ENCODE measurements at places on chromosomes 3 and 15.

- no peak for DNase-seq
These were observed 246.5 kb downstream of the LRRN1 start for GRCh38 chr3:4045756-4046155.

GRCh38 chr3:46102780-46103130 is 75.5 kb upstream of the XCR1 start:
- DNase-seq, result no peak

- DNase-seq, result no peak
These were observed 8.4 kb upstream of the EHD4 start for GRCh38 chr15:41980654-41981323.

GRCh38 chr3:173737167-173737808 is 339.7 kb downstream of the NLGN1 start:
- no peak for DNase-seq

DNA sequence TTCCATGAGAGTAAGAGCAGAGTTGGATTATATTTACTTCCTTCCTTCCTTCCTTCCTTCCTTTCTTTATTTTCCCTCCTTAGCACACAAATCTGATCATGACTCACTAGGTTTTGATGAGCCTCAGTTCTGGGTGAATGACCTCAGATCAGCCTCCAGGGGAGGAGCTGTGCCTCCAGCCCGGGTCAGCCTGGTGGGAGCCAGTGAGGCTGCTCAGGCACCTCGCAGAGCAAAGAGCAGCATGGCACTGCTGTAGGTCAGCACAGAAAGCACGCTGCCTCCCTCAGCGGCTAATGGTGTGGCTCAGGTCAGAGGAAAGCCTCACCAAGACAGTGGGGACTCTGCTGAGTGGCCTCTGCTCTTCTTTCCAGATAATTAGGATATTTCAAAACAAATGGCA is 108.5 kb downstream of the SYNPR start:
- no peak for DNase-seq

- no peak for DNase-seq
These were observed 43.8 kb upstream of the MITF start for GRCh38 chr3:69695443-69695842.

DNA sequence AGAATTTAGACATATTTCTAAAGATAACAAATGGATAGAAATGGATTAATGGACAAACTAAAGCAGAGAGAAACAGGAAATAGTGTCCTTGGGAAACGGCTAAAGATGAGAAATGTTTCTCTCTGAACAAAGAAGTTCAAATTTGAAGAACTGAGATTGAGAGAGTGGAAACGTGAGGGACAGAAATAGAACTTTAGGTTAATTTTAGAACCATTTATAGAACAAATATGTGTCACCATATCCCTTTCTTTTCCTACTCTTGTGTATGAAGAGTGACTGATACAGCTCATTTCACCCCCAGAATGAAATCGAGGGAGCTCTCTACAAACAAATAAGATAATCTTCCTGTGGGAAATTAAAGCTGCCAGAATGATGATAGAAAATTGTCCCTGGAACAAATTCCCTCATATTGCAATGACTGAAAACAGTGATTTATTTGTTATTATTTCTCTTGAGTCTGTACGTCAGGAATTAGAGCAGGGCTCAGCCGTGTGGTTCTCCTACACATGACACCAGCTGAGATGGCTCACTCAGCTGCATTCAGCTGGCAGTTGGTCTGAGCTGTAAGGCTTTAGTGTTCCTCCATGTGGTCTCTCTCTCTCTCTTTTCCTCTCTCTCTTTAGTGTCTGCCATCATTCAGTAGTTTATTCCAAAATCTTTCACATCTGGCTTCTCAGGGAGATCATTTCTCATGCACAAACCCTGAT is 46.6 kb upstream of the ARPP21 start:
- DNase-seq, result no peak

GRCh38 chr3:153414982-153415381 is 253.0 kb downstream of the RAP2B start:
- peak; percentile 19 for DNase-seq

- DNase-seq, result no peak
These were observed 132.3 kb upstream of the ANKRD28 start for GRCh38 chr3:15929944-15930571.

GRCh38 chr15:59099162-59099685 is 5.7 kb upstream of the CCNB2 start:
- no peak for DNase-seq

- no peak for DNase-seq
These were observed 894.7 kb downstream of the OTOL1 start for GRCh38 chr3:162391301-162391700.

DNA sequence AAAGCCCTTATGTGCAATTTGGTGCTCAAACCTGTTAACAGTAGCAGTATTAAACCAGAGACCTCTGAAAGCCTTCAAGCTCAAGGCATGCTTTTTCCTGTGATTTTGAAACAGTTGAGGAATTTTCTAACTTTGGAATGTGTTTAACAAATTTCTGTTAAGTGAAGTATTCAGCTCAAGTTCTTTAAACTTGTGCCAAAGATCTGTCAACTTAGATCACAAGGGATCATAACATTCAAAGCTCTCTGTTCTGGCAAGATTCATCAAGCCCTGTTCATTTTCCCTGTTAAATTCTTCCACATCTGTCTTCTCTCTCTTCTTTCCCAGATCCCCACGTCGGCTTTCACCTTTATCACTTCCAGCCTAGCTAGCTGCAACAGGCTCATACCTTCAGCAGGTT is 28.8 kb upstream of the RYK start:
- no peak for DNase-seq

DNA sequence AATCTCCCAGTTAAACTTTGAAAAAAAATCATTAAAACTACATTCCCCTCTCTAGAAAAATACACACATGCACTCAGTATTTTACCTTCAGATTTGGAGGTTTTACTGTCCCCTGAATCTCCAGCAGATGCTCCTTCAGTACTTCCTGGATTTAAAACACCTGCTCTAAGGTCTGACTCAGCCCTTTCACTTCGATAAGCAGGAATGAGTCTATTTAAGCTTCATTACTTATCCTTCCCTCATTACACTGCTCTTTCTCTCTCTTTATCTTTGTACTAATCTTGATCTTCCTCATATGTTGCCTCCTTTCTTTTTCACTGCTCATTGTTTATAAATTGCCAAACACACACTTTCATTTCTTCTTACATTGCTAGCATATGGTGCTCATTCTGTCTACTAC is 443.9 kb downstream of the DIPK2A start:
- DNase-seq, result no peak

DNA sequence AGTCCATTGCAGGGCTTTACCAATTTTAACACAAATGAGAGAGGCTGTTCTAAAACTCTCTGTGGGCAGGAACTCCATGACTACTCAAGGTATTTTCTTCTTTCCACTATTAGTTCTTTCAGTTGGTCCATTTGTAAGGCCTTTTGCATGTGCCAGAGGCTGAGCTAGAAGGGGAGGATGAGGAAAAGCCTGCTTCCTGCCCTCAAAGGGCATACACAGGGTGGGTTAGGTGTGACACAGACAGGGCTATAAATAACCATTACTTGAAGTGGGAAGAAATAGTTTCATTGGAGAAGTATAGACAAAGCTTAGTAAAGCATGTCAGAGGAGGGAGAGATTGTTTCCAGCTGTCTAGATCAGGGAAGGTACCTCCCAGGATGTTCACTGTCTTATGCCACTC is 52.1 kb upstream of the PRTG start:
- no peak for DNase-seq

DNA sequence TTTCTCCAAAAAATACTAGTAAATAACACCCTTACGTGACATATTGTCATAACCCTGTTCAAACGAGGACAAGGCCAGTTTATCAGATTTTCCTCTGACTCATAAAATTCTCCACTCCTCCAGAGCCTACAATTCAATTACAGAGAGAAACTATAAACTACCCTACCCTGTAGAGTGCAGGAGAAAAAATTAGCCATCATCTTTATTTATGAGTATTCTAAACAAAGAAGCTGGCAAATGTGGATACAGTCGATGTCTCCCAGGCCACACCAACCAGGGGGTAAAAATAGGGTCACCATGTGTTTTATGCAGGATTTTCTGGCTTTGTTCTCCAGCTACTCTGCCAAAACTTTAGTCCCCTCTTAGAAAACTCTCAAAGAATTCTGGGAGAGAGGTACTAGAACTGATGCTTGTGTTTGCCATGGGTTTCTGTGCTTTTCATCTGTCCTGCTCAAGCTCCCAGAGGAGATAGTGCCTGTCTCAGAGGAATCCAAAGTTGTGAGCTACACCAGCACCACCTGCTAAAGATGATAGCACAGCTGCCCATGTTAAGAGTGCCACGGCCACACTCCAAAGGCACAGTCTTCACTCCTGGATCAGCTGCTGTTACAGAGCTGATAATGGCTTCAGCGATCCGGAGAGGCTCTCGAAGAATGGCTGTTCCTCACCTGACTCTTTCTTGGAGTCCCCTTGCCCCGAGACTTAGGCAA is 150.2 kb downstream of the IMPG2 start:
- DNase-seq, result no peak

- DNase-seq, result no peak
These were observed 312.3 kb downstream of the ZBBX start for GRCh38 chr3:167067787-167068161.

- peak; percentile 37 for DNase-seq
These were observed 52.8 kb downstream of the PLXNA1 start for GRCh38 chr3:127035677-127036076.

GRCh38 chr3:69161587-69162307 is 39.4 kb upstream of the LMOD3 start:
- peak; percentile 22 for DNase-seq

DNA sequence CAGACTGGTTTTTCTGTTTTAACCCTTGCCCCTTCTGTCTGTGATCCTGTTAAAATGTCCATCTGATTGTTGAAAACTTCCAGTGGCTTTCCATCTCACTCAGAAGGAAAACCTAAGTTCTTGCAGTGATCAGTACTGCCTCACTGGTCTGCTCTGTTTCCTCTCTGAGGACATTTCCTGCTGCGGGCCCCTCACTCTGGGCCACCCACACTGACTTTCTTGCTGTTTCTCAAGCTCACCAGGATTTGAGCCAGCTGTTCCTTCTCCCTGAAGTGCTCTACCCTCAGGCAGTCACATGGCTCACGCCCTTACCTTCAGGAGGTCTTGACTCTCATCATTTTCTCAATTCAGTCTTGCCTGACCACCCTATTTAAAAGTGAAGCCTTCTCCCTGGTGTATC is 1.8 kb downstream of the GRK7 start:
- no peak for DNase-seq

- DNase-seq, result no peak
These were observed 198.7 kb downstream of the TNIK start for GRCh38 chr3:171261487-171261886.

DNA sequence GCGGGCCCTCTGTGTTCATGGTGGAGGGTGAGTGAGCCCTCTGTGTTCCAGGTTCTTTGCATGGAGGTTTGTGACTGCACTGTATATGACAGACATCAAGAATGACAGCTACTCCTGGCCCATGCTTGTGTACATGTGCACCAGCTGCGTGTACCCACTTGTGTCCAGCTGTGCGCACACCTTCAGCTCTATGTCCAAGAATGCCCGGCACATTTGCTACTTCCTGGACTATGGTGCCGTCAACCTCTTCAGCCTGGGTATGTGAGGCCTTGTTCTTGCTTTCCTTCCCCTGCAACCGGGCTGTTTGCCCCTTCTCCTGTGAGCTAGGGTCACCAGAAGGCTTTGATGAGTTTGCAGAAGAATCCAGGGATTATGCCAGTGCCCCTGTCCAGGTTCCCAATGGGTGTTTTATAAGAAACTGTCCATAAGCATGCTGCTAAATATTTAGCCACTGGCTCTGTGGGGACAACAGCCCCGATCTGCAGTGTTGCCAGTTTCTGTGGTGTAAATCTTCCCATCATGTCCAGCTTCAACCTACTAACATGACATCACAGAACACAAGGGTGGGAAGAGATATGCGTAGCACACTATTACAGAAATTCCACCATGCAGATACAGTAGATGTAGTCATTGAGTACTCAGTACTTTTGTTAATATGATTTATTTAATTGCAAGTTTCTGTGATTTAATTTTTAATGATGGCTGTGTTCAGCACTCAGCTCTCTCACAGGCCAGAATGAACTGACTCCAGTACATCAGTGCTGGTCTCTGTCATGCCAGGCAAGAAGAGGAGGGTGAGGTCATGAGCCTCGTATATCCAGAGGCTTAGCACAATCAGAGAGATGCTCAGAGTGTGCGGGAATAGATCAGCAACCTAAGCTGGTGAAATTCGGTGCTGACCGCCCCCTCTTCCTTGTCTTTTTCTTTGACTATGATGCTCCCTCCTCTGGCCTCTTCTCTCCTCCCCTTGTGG is 29.2 kb upstream of the KIF23 start:
- DNase-seq, result no peak

- peak; percentile 54 for DNase-seq
These were observed 14.4 kb downstream of the ATP13A3 start for GRCh38 chr3:194472290-194472920.

DNA sequence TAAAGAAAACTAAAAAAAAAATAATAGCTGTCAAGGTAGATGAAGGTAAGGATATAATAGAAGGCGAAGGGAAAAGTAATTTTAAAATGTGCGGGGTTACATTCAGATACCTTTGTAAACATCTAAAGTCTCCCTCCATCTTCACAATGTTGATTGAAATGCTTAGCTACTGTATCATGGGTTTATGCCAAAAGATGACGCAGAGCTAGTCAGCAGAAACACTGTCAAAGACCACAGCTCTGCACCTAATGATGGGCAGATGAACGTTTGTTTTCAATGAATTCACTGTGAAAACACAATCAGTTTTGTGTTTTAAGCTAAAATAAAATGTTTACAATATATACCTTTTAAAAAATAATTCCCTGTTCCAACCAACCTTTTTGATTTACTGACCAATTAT is 61.2 kb downstream of the RFTN1 start:
- peak; percentile 48 for DNase-seq

- no peak for DNase-seq
These were observed 457 bp upstream of the DNAJA4 start for GRCh38 chr15:78263907-78264303.

- DNase-seq, result no peak
These were observed 66.8 kb upstream of the UBE2E1 start for GRCh38 chr3:23738944-23739343.

DNA sequence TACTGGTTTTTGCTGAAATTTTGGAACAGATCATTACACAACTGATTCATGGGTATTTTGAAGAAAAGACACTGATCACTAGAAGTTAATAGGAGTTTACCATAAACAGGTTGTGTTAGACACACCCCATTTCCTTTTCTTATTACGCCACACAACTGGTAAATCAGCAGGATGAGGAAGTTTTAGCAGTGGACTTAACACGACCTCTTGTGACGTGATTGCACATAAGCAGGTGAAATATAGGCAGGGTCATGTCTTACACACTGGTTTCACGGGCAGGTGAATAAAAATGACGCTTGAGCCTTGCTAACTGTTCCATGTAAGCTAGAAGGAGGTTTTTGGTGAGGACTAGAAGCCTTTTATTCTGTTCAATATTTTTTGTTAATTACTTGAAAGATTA is 27.1 kb upstream of the TPRG1 start:
- no peak for DNase-seq

DNA sequence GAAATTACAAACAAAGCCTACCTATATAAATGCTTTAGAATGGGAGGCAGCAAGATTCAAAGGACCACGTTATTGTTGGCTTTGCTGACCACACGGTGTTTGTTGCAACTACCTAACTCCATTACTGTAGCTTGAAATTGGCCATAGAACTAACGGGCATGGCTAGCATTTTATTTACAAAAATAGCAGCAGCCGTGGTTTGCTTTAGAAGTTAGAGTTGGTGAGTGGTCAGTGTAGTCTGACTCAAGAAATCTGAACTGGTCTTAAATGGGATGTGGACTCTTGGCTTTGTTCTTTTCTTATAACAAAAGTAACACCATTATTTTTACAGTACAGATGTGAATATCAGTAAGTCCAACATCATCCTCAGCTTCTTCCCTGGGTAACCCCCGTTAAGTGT is 10.6 kb downstream of the ATP1B3 start:
- DNase-seq, result no peak
